ENCODE measurements at places on chromosomes 2 and 18.

DNA sequence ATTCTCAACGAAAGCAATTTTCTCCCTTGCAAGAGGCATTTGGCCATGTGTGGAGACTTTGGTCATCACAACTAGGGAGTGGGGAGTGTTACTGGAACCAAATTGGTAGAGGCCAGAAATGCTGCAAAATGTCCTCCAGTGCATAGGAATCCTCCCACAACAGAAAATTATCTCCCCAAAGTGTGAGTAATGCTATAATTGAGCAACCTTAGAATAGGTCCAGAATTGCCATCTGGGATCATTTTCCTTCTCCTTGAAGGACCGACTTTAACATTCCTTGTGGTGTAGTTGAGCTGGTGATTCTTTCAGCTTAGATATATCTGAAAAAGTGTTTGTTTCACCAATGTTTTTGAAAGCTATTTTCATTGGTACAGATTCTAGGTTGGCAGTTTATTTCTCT is 111.2 kb upstream of the SMIM21 start:
- DNase-seq, result no peak

DNA sequence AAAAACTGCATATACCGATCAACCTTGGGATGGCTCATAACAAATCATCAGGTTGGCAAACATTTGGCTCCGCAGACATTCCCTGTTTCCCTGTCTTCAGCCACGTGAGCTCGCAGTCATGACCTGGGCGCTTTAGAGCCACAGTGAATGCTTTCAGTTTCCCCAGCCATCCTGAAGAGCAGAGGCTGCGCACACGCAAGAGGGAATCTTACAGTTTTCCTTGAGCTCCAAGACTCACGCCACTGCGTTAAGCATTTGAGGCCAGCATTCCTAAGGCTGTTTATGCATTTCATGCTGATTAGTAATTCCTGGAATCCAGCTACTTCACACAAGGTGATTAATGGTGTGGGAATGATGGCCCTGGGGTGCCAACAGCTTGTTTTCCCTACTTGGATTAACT is 95.1 kb downstream of the MTCL1 start:
- DNase-seq, result no peak

- DNase-seq, result no peak
Observed at GRCh38 chr2:226656367-226656766, 143.3 kb downstream of the IRS1 start.

DNA sequence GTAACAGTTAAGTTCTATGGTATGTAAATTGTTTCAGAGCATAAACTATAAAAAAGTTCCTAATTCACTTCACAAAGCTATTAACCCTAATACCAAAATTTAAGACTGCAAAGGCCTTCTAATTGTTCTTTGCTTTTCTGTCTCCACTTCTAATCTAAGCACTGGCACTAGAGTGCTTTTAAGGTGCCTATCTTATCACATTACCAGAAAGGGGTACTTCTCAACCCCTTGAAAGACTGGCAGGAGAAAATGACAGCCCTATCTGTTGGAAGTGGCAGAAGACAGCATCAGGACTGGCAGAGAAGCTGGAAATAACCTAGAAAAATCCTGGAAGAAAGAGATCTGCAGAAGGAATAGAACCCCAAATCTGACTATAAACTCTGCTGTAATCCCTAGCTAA is 10.3 kb downstream of the CNRIP1 start:
- DNase-seq, result no peak

- DNase-seq, result no peak
Observed at GRCh38 chr2:193523662-193524061, 1328.9 kb upstream of the TMEFF2 start.

- no peak for DNase-seq
Observed at GRCh38 chr2:196983934-196984333, 57.4 kb upstream of the PGAP1 start.

GRCh38 chr2:44668336-44668735 is 273.2 kb upstream of the SIX3 start:
- no peak for DNase-seq

DNA sequence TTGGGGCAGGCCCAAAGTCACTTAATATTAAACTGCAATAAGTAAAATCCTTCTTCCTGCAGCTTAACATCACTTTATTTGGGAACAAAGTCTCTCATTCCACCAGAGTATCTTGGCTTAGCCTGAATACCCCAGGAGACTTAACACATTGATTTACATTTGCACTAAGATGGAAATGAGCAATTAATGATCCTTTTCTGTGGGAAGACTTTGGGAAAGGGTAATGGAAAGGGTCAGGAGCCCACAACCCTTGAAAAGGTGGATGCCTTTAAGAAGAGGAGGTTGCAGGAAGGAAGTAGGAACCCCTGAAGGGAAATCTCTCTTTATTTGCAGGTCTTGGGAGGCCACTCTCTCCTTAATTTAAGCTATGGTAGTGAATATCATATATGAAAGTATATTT is 28.0 kb upstream of the BARD1 start:
- DNase-seq, result no peak

GRCh38 chr2:151691631-151692030 is 42.6 kb downstream of the NEB start:
- no peak for DNase-seq

GRCh38 chr2:70006447-70006784 is 45.0 kb upstream of the ASPRV1 start:
- no peak for DNase-seq

DNA sequence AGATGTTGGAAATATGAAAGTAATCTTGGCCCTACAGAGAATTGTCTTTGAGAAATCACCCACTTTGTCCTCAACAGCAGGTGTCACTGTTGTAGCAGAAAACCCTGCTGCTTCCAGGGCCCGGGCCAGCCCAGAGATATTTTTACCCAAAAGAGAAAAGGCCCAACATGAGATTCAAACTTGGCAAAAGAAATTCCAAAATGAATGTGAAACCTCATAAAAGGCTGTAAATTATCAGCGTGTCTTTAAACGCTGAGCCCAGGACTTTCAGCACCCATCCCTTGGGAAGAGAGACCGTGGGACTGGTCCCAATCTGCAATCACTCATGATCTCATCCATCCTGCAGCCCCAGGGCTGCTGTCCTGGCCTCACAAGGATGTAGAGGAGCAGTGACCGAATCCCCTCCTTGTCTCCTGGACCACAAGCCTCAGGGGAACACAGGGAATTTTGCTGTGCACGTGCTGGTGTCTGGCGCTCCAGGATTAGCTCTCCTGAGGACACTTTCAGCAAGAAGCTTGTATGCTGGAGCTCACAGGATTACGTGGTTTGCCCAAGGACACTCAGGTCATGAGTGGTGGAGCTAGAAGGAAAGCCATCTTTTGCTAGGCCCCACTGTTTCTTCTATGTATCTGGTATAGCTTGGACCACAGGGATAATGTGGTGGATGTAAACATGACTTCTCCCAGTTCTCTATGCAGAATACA is 202.1 kb downstream of the RNF144A start:
- no peak for DNase-seq

- DNase-seq, result no peak
Observed at GRCh38 chr18:58845928-58846724, 18.6 kb upstream of the ZNF532 start.

- DNase-seq, result no peak
Observed at GRCh38 chr2:12469141-12469561, 247.6 kb upstream of the TRIB2 start.

DNA sequence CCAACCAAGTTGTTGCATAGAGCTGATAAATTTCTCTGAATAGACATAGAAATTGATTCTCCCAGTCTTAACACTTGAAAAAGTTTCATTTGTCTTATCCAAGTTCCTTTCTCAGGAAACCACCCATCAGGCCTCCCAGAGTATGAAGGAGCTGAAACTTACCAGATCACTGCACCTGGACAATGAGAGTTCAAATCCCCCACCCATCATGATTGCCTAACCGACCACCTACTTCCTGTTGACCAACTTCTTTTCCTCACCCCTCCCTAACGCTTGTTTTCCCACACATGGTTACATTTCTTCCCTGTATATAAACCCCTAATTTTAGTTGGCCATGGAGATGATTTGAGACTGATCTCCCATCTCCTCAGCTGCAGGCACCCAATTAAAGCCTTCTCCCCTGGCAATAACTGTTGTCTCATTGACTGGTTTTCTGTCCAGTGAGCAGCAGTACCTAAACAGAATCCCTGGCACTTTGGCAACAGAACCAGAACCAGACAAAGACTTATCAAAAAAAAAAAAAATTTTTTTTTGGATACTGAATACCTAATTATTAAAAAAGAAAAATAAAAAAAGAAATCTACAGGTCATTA is 103.0 kb downstream of the SPIRE1 start:
- DNase-seq, result no peak

DNA sequence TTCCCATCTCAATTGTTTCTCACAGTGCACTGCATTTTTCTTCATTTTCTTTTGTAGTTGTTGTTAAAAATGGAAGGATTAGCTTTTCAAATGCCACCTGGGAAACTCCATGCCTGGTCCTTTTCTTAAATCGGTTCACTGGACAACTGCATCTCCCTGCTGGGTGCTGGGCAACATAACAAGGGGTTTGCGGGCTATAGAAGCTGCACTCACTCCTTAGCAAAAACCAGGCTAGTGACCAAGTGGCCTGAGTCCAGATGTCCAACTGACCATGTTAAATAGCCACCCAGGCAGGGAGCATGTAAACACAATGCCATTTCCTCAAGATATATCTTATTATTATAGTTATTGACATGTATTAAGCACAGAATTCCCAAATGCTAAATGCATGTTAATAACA is 264.9 kb downstream of the ICOS start:
- no peak for DNase-seq

DNA sequence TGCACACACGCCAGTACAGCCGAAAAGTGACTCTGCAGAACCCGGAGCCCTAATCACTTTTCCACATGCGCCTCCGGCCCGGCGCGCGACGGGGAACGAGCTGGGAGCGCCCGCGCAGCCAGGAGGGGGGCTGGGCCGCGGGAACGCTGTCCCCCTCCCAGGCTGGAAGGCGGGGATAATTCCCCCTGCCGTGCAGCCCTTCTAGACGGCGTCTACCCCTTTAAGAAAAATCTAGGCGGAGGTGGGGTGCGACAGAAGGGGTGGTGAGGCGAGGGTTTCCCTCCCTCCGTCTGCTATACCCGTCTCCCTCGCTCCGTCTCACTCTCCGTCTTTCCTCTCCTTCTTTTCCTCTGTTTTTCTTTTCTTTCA is 2.4 kb downstream of the CYP26B1 start:
- no peak for DNase-seq

GRCh38 chr2:75361486-75361885 is 162.2 kb upstream of the TACR1 start:
- no peak for DNase-seq

DNA sequence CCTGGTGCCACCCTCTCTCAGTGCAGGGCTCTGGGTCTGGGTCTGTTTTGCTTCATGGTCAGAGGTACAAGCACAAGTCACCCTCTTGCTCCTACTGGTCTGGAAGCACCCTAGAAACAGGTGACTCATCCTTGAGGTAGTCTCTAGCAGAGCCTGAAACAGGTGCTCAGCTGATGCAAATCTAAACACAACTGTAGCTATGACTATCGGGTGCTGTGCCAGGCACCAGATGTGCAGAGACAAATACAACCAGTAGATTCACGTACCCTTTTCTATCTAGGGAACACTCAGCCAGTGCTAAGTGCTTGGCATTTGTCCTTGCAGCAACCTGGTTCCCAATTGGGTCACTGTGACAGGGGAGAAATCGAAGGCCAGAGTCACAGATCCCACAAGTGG is 140.9 kb upstream of the MYCN start:
- DNase-seq, result no peak

GRCh38 chr2:231326404-231326803 is 69.1 kb upstream of the B3GNT7 start:
- no peak for DNase-seq

- DNase-seq, result no peak
Observed at GRCh38 chr2:142286618-142287017, 155.8 kb upstream of the LRP1B start.

DNA sequence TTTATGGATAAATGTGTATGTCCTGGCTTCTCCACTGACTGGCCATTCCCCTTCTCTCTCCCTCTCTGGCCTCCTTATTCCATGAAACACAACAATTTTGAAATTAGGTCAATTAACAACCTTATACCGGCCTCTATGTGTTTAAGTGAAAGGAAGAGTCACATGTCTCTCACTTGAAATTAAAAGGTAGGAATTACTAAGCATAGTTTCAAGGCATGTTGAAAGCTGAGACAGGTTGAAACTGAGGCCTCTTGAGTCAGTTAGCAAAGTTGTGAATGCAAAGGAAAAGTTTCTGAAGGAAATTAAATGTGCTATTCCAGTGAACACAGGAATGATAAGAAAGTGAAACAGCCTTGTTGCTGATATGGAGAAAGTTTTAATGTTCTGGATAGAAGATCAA is 69.7 kb downstream of the ADAM23 start:
- no peak for DNase-seq

DNA sequence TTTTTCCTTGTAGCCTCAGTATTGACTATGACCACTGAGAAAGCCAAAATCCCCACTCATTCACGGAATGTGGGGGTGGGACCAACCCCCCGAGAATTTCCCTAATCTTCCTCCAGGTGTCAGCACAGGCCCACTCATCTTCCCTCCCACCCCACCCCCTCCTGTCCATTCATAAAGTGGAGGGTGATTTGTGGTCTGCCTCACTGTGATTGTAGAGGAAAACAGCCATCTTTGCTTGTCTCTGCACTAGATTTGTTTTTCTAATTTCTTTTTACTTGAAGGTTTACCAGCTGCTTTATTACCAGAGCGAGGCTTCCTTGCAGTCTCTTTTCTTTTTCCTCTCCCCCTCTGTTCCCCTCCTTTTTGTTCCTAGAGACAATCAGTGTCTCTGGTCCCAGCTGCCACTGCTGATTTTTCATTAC is 171.8 kb downstream of the ICOS start:
- DNase-seq, result peak; percentile 5

DNA sequence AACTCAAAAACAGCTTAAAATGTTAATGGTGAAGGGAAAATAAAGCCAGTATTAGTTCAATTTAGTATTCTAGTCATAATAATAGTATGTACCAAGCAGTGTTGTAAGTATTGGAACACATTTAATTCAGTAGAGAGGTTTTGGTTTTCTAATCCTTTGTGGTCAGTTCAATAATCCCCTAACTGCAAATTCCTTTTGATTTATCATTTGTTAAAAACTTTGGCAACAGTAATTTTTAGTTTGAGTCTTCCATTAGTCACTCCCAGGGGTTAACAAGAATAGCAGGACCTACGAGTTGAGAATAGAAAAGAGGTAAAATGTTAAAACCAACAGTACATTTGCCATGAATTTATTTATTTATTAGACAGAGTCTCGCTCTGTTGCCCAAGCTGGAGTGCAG is 10.7 kb downstream of the MRPL44 start:
- no peak for DNase-seq

GRCh38 chr2:218880102-218880858 is at the start of gene WNT10A:
WNT10A (plus strand) TSS chr2:218880852; CDS start chr2:218880996, 144 bp downstream.
- DNase-seq, result peak; percentile 65

DNA sequence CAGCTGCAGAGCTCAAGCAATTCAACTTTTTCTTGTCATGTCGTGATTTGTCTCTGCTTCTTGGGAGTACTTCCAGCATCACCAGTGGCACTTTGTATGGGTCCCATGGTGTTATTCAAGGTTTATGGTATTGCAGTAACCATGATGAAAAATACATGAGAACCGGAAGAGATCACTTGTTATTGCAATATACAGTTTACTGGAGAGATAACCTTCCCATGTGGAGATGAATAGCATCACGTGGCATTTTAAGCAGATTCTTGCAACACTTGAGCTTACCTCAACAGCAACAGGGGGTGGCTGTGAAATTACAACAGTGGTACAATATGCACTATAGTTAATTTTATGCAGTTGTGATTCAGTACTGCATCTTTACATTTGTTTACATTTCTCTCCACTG is 97.4 kb downstream of the APOB start:
- DNase-seq, result no peak

GRCh38 chr2:181715033-181715630 is 34.8 kb upstream of the NEUROD1 start:
- peak; percentile 30 for DNase-seq

- DNase-seq, result no peak
Observed at GRCh38 chr2:238581126-238581525, 154.4 kb downstream of the ASB1 start.

- DNase-seq, result no peak
Observed at GRCh38 chr2:206086716-206087350, 859 bp upstream of the INO80D start.
